Neuronal stem cell (in vitro differentiated cells): ENCODE measurements at places on chromosomes 7 and 10.

GRCh38 chr7:41861642-41862041 lies 158.8 kb upstream of the INHBA start:
- DNase-seq, result no peak

DNA sequence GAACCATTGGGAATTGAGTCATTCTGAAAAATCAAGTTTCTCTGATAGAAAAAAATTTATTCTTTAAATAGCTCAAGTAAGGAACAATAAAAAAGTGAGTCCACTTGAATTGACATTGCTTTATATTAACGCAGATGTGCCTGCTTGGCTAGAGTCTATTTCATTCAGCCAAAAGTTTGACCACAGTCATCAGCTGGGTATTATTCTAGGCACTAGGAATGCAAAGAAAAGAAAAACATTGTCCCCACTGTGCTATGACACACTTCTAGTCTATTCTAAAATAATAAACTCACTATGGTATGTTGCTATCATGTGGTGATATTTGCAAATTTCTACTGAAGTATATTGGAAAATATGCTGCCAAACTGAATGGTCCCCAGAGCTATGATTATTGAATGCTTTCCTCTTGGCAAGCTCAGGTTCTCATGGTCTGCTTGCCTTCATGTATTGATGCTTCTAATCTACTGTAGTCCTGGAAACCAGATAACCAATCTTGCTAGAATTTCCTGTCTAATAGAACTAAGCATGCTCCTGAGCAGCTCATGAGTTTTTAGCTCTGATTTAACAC lies 8.3 kb downstream of the SFRP4 start:
- no peak for DNase-seq

DNA sequence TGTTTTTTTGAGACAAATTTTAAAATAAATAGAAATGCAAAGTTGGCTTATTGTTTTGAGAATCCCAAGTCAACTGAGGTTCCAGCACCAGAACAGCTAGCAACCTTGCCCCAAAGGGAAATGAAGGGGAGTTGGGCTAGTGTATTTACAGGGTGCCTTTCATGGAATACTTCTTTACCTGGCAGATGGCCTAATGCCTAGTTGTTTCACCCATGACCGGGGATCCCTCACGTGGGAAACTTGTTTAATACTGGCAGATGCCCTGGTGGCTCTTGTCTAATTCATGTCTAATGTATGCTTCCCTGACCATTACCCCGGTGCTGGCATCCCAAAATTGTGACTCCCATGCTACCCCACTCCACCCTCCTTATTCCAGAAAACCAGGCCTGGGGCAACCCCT lies 861.1 kb upstream of the ZWINT start:
- DNase-seq, result no peak

DNA sequence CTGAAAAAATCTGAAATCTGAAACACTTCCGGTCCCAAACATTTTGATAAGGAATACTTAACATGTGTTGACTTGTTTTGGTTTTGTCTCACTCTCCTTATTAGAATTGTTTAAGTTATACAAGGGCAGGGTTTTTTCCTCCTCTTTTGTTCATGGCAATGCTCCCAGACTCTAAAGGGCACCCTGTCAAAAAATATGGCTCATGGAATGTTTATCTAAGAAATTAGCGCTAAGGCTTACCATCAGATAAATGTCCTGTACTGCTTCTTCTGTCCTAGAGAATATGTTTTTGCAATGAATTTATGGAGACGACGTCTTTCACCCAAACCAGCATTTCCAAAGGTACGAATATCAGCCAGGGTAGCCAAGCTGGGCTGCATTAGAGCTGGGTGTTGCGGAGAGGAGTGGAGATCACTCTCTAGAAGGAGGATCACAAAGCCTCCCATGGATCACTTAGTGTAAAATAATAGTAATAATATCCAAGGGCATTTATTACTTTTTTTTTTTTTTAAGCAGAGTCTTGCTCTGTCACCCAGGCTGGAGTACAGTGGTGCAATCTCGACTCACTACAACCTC lies 46.8 kb downstream of the ERLIN1 start:
- DNase-seq, result no peak

- DNase-seq, result peak; percentile 70
These were observed 104.4 kb upstream of the LRRC4 start for GRCh38 chr7:128135515-128136214.

DNA sequence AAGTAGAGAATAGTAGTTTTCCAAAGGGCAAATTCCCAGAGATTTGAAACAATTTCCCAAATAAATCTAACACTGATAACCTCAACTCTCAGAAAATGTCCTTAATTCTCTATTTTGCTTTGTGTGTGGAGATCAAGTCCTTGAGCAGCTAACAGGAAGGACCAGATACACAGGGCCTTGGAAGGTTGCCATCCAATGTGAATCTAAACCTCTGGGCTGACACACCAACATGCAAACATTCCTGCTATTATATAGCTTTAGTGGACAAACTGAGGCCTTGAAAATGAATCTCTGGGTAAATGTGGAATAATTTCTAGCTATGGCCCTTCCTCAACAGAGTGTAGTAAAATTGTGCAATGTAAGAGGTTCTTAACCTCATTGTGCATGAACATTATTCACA lies 44.1 kb upstream of the PARD3 start:
- no peak for DNase-seq

DNA sequence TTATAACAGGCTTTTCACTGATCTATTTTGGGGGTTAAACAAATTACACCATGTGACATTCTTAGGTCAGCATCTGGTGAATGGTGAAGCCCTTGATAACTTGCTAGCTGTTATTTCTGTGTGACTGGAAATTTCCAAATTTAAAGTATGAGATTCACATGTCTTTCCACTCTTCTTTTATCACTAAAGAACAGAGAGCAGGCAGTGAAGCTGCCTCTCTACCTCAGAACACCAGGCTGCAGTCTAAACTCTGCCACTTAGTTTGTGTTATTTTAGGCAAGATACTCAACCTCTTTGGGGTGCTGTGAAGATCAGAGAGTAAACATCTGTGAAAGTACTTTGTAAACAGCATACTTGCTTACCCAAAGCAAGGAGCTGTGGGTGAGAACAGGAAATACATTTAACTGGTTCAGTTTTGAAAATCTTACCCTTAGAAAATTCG lies 15.5 kb upstream of the SP4 start:
- no peak for DNase-seq

GRCh38 chr7:41559426-41559825 lies 143.5 kb downstream of the INHBA start:
- DNase-seq, result no peak

DNA sequence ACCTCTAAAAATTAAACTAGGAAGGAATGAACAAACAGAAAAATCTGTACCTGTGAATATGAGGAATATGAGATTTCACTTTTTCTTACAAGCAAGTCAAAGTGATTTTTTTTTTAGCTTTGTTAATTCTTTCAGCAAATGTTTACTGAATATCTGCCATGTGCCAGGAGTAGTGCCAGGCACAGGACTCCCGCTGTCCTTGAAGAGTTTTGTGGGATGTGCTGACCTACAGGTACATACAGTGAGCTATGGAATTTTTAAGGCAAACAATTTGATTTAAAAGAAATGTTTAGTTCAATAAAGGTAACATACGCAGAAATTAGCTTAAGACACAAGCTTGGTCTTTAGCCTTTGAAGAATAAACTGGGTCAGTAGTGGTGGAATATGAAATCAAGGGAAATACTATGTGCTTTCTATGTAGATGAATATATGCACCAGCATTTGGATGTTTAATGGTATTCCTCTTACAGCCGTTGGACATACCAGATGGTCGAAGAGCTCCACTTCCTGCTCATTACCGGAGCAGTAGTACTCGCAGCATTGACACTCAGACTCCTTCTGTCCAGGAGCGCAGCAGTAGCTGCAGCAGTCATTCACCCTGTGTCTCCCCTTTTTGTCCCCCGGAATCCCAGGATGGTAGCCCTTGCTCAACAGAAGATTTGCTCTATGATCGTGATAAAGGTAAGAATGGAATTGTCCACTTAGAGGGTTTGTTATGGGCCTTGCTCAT lies 102.0 kb downstream of the GLCCI1 start:
- no peak for DNase-seq

- DNase-seq, result no peak
These were observed 15.2 kb downstream of the ITPRID1 start for GRCh38 chr7:31529103-31529502.

DNA sequence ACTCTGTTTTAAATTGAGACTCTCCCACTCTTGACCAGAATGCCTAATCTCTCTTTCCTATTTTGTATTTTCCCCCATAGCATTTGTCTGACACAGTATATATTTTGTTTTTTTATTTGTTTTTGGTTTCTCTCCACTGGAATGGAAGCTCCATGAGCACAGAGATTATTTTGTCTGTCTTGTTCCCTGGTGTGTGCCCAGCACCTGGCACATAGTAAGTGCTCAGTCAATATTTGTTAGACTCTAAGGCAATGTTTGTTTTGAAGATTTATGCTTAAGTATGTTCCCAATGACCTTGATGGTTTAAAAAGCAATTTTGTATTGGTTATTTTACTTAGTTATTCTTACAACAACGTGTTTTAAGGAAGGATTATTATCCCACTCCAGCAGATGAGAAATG lies 201.8 kb downstream of the DYNC1I1 start:
- no peak for DNase-seq

GRCh38 chr7:132103718-132104117 lies 472.6 kb downstream of the PLXNA4 start:
- no peak for DNase-seq

DNA sequence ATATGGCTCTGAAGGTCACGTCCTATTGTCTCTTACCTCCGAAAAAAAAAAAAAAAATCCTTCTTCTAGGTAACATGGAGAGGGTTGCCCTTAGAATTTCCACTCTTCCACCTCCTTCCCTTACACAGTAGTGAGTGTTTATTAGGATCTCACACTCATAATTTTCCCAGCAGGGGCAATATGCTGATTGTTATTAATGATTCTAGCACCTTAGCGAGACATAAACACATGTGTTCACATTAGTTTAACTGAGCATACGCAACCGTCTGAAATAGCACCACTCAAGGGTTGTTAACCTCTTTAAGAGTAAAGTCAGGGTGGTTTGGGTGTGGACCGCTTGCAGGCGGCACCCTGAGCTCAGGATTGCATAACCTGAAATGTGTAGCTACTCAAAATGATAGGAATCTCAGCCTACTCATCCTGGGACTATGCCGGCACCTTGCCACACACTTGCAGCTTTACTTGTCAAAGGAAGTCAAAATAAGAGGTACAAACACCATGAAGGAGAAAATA lies 52.2 kb downstream of the CPEB3 start:
- no peak for DNase-seq

DNA sequence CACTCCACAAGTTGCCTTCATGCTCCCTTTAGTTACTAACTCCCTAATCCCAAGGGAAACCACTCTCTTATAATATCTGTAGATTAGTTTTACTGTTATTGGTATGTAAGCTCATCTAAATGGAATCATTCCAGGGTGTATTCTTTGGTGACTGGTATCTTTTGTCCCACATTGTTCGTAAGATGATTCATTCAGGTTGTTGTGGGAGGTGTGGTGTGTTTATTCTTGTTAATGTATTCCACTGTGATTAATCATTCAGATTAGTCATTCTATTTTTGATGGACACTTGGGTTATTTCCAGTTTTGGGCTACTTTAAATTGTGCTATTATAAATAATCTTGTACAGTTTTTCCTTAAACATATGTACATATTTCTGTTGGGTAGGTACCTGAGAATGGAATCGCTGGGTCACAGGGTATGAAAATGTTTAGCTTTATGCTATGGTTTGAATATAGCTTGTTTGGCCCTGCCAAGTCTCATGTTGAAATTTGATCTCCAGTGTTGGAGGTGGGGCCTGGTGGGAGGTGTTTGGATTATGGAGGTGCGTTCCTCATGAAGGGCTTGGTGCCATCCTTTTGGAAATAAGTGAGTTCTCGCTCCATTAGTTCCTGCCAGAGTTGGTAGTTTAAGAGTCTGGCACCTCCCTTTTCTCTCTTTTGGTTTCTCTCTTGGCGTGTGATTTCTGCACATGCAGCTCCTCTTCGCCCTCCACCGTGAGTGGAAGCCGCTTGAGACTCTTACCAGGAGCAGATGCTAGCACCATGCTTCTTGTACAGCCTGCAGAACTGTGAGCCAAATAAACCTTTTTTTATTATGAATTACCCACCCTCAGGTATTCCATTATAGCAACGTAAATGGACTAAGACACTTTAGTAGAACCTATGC lies 13.8 kb downstream of the BTRC start:
- DNase-seq, result no peak

DNA sequence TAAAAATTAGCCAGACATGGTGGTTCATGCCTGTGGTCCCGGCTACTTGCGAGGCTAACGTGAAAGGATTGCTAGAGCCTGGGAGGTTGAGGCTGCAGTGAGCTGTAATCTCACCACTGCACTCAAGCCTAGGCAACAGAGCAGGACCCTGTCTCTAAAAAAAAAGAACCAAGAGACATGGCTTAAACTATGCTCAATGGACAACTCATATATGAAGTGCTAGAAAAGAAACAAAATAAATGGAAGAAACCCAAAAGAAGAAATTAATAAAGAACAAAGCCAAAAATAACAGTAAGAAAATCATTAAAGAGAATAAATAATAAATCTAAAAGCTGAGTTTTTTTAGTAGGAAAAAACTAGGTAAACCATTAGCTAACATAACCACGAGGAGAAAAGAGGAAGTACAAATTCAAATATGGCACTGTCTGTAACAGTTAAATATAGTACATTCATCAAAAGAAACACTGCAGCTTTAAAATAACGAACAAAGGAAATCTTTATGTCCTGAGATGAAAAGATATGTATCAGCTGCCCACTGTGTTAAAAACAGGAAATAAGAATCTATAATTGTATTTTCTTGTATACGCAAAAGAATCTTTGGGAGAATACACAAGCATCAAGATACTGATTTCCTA lies 48.7 kb downstream of the UPF2 start:
- no peak for DNase-seq
